Activated naive CD4-positive, alpha-beta T cell treated with anti-CD3 and anti-CD28 coated beads, Interleukin-2, amount 50 U/mL, for 72 hours (primary cell): ENCODE measurements at places on chromosomes 2 and 18. TPM values are rescaled to one million over a fixed set of nuclear protein-coding genes. Genes with fewer than 3 reads are reported as not detected.

DNA sequence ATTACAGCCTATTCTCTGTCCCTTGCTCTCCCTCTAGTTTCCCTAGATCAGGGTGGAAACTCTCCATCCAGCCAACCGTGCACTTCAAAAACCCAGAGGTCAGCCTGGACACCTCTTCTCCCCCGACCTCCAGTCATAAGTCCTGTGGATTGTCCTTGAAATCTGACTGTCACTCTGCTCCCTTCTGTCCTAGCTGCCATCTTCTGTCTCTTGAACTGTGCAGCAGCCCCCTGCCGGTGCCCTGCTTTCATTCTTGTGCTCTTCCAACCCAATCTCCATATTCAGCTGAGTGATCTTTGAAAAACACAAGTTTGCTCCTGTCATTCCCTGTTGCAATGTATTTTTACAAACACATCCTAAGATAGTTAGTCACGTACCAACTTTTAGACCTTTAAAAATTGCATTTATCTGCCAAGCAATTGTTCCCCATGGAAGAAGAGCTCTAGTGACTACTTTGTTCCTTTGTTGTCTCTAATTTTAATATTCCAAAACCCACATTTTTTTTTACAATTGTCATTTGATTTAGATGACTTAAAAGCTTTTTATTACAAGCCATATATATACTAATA is 254.3 kb downstream of the CAMKMT start:
- DNase-seq = no peak

PLEK gene
- 1.4 TPM for total RNA-seq

DNA sequence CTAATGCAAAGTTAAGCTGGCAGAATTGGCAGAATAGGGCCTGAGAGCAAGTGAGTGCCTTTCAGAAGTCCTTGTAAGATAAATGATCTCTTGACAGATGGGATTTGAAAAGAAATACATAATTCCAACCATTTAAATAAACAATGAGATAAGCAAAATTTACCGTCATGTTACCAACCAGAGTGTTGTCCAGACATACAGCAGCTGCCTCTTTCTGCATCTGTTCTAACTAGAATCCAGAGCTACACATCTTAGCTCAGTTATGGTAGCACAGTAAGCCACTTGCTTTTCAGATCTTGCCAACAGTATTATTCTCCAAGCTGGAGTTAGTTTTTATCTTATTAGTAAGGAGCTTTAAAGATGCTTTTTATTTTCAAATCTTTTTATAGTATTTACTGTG is 179.6 kb downstream of the BARD1 start:
- no peak for DNase-seq

DNA sequence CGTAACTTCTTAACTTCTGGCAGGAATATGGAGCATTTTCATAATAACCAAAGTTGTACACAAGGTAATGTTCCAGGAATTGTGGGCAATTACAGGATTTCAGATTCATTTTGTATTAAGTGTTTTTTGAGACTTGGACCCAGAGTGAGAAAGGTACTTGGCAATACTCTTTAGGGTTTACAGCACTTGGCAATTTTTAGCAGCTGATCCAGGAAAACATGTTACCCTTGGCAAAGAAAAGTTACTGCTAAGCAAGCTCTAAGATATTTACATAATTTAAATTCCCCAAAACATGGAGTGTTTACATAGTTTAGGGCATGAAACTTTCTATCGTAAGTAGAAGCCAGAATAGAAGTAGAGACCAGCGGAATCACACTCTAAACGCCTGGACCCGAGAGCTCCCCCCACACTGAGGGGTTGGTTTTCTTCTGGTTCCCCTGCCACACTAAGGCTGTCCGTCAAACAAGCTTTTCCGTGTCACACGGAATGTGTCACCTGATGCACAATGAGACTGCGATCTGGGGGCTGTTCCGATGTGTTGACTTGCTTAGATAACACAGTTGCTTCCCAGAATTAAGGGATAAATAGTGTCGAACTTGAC is 177.1 kb downstream of the PTGR3 start:
- no peak for DNase-seq

CAB39 gene
- total RNA-seq = 123 TPM

TTLL4 gene
- 28.2 TPM for total RNA-seq
